ENCODE measurements at places on chromosomes 6 and 20. TPM values are rescaled to one million over a fixed set of nuclear protein-coding genes. Genes with fewer than 3 reads are reported as not detected.

TNXB gene
- polyA plus RNA-seq = 0.31 TPM

TAF8 gene
- polyA plus RNA-seq = 19.3 TPM

DNA sequence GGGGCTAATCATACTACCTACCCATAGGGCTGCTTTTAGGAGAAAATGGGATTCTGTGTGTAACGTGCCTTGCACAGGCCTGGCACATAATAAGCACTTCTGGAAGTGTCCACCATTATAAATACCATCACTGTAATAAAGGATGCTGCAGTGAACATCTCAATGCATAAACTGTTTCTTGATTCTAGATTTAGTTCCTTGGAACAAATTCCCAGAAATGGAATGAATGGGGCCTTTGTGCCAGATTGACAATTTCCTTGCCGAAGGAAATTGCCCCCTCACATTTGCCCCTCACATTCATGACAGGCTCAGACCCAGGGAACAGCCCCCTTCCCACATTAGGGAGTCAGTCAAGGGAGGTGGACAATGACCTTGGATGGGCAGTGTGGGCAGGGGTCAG is 29.2 kb downstream of the BPIFB4 start:
- DNase-seq = no peak

DNA sequence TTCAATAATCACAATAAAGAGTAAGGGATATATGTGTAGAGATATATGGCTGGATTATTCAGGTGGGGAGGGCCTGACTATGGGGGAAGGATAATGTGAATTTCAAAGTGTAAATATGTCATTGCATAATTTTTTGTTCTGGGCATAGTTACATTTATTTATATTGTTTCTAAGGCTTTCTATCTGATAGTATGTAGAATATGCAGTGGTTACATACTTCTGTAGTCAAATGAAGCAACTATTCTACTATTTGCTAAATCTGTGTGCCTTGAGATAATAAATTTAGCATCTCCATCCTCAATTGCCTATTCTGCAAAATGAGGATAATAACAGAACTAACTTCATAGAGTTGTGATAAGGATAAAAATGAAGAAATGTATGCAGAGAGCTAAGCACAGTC is 359.2 kb downstream of the CDKAL1 start:
- DNase-seq = no peak

Data from CD4-positive, alpha-beta memory T cell (primary cell).